ENCODE measurements at places on chromosomes 13 and 19.

DNA sequence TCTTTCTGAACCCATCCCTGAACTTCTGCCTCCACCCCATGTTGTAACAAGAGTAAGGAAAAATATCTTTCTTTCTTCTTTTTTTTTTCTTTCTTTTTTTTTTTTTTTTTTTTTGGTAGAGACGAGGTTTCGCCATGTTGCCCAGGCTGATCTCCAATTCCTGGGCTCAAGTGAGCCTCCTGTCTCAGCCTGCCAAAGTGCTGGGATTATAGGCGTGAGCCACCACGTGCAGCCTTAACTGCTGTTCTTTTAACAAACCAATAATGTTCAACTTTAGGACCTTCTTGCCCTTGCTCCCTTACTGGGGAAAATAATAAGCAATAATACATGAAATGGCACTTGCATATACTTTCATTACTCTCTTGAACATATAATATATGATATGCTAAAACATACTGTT, 19.6 kb downstream of the GPR183 start:
- DNase-seq: no peak

- no peak for DNase-seq
Observed at GRCh38 chr19:48938256-48938655, 4.8 kb downstream of the DHDH start.

DNA sequence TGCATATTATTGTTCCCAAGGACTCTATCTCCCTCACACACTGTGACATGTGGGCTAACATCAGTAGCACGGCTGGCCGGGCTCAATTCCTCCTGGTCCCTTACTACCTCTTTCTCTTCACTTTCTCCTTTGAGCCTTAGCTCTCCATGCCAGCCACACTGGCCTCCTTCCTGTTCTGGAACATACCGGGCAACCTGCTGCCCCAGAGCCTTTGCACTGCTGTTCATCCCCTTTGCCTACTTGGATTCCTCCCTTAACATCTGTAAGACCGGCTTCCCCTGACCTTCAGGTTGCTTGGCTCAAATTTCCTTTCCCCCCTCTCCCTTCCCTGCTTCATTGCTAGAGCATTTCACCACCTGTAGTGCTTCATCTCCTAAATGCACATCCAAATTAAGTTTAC, 17.1 kb downstream of the IRS2 start:
- no peak for DNase-seq

DNA sequence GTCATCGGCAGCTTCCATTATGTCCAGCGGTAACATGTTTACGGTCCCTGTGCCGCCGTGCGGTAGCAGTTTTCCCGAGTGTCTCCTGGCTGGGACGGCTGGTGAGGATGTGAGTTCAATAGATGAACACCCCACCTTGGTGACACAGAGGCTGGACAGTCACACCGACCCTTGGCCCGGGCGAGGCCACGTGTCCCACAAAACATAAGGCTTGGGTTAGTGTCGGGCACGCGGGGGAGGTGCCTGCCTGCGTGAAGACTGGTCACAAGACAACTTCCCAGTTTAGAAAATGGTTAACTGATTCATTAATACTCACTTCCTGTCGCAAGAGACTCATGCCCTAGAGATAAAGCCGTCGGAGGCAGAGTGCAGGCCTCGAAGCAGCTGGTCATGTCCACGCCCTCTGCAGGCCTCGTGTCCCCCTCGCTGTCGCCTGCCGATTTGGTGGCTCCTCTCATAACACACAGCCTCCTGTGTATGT, 17.2 kb downstream of the RASA3 start:
- DNase-seq: no peak

DNA sequence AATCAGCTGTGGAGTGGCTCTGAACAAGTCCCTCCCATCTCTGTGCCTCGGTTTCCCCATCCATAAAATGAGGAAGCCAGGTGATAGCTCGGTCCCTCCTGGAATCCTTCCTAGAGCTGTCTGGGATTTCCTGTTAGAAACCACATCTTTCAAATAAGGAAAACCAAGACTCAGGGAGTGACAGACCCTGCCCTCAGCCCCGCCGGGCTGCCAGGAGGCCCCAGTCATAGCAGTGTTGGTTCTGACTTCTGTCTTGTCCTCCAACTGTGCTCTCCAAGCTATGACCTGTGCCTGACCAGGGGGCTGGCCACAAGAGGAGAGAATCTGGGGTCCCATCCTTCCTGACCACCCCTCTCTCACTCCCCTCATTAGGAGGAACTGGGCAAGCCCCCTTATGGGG, 1.1 kb upstream of the SHD start:
- no peak for DNase-seq

DNA sequence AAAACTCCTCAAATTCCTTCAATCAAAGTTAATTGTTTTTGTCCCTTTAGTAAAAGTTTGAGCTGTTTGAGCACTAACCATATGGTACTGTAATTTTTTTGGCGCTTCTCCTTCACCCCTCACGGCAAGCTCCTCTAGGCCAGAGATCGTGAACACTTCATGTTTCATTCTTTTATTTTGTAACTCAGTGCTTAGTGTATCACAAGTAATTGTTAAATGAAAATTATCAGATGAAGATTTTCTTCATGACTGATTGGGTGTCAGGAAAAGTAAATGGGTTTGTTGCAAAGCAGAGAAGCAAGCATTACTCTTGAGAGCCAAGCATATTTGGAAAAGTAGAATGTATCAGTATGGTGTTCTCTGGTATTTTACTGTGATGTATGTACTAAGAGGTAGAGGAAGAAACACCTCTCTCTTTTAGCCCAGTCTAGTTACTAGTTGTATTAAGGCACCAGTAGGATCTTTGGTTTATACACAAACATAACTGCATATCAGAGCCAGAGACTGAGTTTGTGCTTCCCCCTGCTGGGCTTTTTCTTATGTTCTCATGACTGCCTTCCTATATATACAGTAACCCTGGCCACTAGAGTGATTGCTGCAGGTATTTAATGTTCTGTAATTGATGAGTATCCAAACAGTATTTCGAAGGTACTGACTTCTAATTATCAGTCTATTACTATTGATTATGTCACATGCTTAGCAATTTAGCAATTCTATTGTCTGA, 202.3 kb upstream of the KLHL1 start:
- DNase-seq: no peak

DNA sequence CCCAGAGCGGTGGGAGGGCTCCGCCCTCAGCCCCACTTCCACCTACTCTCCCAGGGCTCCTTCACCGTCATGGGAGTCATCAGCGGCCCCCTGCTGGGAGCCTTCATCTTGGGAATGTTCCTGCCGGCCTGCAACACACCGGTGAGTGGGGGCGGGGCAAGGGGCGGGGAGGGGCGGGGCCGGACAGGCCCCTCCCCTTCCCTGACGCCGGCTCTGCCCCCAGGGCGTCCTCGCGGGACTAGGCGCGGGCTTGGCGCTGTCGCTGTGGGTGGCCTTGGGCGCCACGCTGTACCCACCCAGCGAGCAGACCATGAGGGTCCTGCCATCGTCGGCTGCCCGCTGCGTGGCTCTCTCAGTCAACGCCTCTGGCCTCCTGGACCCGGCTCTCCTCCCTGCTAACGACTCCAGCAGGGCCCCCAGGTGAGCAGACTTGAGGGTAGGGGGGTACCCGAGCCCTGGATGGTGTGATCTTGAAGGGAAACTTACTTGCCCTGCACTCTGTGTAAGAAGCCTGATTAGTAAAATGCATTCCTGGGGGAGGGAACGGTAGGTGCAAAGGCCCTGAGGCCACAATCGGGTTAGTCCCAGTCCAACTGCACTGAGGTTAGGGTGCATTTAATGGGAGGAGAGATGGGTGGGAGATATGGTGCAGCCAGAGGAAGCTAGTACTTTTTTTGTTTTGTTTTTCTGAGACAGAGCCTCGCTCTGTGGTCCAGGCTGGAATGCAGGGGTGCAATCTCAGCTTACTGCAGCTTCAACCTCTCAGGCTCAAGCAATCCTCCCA, 12.1 kb downstream of the SLC5A5 start:
- DNase-seq: no peak

- DNase-seq: no peak
Observed at GRCh38 chr13:70668293-70668692, 560.0 kb upstream of the KLHL1 start.

DNA sequence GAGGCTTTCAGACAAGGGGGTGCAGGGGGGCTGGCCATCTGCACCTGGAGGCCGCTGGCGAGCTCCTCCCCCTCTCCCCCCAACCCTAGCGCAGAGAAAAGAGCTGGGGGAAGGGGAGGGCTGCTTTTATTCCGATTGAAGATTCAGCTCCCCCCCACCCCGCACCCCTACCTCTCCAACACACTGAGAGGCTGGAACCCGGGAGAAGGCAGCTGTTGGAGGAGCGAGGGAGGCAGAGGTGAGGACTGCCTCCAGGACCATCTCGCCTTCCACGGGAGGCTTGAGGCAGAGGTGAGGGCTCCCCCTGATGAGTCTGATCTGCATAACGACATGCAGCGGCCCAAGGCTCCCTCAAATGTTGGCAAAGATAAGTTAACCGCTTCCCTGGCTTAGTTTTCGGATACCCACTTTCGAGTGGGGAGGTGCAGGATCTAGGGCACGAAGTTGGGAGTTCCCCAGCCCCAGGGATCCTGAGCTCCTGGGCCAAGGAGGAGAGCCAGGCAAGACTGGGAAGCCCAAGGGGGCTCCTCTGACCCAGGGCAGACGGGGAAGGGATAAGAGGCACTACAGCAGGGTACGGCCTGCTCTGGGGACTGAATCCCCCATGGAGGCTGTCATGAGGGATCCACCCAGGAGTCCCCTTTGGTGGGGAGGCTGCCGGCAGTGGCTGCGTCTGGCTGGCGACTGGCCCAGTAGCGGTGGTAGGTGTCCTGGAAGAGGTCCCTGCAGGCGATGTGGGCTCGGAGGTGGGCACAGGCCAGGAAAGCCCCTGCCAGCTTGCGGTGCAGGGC, 1.2 kb upstream of the NUMBL start:
- no peak for DNase-seq

DNA sequence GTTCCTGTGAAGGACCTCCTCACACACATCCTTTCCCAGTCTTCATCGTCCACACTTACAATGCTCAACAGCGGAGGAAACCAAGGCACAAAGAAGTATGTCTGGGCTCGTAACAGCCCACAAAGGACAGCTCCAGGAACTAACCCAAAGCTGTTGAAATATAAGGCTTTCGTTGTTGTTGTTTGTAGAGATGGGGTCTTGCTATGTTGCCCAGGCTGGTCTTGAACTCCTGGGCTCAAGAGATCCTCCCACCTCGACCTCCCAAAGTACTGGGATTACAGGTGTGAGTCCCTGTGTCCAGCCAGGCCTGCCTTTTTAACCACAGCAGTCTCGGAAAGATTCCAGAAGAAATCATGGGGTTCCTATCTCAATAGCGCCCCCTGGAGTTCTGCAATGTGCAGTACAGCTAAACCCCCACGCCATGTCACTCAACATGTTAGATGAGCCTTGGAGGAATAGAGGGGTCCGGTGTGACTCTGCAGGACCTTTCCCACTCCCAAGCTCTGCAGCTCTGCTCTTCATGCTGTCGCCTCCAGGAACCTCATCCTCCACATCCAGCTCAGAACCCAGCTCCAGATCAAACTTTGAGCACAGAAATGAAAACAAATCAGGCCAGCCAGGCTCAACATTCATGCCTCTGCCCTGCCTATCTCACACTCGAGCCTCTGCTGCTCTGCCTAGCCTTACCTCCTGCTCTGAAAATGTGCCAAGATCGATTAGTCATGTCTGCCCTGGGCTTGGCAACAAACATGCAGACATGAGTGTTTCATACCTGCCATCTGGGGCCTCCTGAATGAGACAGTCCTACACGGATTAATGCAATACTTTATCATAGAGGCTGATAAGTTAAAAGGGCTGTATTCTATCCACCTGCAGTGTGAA, 7.5 kb downstream of the PLA2G4C start:
- DNase-seq: no peak
